ENCODE measurements at places on chromosomes 4 and X. TPM values are rescaled to one million over a fixed set of nuclear protein-coding genes. Genes with fewer than 3 reads are reported as not detected.
A peak's percentile ranks its signal among the peaks of the same experiment; 100 is the strongest.

The PSAPL1 gene
- polyA plus RNA-seq: not detected

The COX7B2 gene
- polyA plus RNA-seq: not detected

The HAND2 gene
- polyA plus RNA-seq: 0.14 TPM

The MAOA gene
- 6.1 TPM for polyA plus RNA-seq

- no peak overlapping the region for H3K27ac ChIP-seq
- DNase-seq: no peak
- H3K36me3 ChIP-seq: no peaks in the 10 kb centered on the region
- H3K4me3 ChIP-seq: no peak overlapping the region
- peaks cover 6% of the 10 kb centered on the region for H3K27me3 ChIP-seq
- H3K4me1 ChIP-seq: no peaks in the 10 kb centered on the region
Measured at GRCh38 chrX:105211066-105211575, 9.4 kb downstream of the TEX13A start.

DNA sequence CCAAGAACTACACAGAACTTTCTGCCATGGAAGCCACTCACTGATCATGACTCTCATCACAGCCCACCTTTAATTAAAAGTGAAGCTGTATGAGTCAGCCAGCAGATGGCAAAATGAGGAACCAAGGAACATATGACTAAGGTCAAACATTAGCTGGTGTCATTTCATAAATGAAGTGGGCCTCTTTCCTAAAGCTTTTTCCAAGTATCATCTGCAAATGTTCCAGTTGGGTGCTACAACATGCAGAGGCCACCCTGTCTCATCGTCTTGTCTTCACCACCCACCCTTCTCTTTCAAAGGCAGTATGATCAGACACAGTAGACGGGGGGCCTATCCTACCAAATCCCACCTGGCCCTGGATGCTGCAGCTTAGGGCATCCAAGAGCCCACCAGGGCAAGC lies 9.2 kb upstream of the EOLA1 start:
- no peak overlapping the region for H3K27ac ChIP-seq
- DNase-seq: no peak
- H3K36me3 ChIP-seq: peaks cover 7% of the 10 kb centered on the region

GRCh38 chr4:1693131-1693896 lies 9.2 kb upstream of the FAM53A start:
- peak; percentile 73 for DNase-seq
- no peak overlapping the region for H3K27ac ChIP-seq
- peaks cover 45% of the 10 kb centered on the region for H3K36me3 ChIP-seq
- peaks cover 25% of the 10 kb centered on the region for H3K4me1 ChIP-seq
- H3K4me3 ChIP-seq: no peak overlapping the region

DNA sequence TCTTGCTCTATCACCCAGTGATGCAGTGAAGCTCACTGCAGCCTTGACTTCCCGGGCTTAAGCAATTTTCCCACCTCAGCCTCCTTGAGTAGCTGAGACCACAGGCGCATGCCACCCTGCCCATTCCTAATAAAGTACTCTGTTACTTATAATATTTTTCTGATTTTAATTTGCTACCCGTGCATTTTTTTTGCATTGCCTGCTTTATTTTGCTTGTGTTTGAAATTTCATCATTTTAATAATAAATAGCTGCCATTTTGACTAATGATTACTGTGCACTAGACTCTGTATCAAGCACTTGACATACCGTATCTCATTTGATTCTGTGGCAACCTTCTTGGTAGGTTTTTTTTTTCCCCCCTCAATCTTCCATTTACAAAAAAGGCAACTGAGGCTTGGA lies 41.7 kb downstream of the FAM193A start:
- no peak overlapping the region for H3K27ac ChIP-seq
- DNase-seq: no peak
- H3K36me3 ChIP-seq: peaks cover 4% of the 10 kb centered on the region
- no peaks in the 10 kb centered on the region for H3K27me3 ChIP-seq

GRCh38 chr4:145186729-145187128 lies 6.3 kb upstream of the OTUD4 start:
- no peaks in the 10 kb centered on the region for H3K36me3 ChIP-seq
- peaks cover 2% of the 10 kb centered on the region for H3K27me3 ChIP-seq
- H3K27ac ChIP-seq: no peak overlapping the region
- H3K4me3 ChIP-seq: no peak overlapping the region
- no peak for DNase-seq

- peak overlapping the region; percentile 60 for H3K27ac ChIP-seq
- no peaks in the 10 kb centered on the region for H3K27me3 ChIP-seq
- no peaks in the 10 kb centered on the region for H3K36me3 ChIP-seq
- peak; percentile 53 for DNase-seq
- H3K4me1 ChIP-seq: peaks cover 7% of the 10 kb centered on the region
Measured at GRCh38 chr4:147103403-147103946, 157.8 kb upstream of the TTC29 start.

GRCh38 chr4:184328022-184328736 lies 110.5 kb upstream of the ENPP6 start:
- no peak overlapping the region for H3K27ac ChIP-seq
- no peak overlapping the region for H3K4me3 ChIP-seq
- no peaks in the 10 kb centered on the region for H3K27me3 ChIP-seq
- no peak for DNase-seq
- H3K4me1 ChIP-seq: peaks cover 7% of the 10 kb centered on the region
- no peaks in the 10 kb centered on the region for H3K36me3 ChIP-seq

DNA sequence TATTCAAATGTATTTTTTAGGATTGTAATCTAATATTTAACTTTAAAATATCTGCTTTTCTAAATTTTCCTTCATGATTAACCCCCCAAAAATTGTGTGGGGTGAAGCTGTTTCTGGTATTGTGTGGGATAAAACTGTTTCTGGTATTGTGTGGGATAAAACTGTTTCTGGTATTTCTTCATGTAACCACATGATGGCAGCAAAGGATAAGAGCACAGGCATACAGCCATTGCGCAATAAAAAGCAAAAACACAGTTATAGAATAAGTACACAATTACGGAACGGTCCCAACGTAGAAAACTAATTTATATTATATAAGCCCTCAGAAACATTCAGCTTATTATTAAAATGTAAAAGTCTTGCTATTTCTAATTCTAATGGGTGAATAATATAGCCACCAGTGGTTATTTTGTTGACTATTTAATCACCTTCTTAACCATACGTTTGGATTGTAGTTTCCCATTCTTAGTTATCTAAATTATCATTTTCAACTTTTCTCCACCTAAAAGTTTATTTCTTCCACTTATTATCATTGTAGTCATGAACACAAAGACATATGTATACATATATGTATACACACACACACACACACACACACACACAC lies 333.9 kb upstream of the FSTL5 start:
- no peaks in the 10 kb centered on the region for H3K36me3 ChIP-seq
- peak; percentile 60 for DNase-seq
- H3K27me3 ChIP-seq: no peaks in the 10 kb centered on the region
- no peak overlapping the region for H3K4me3 ChIP-seq

- H3K27ac ChIP-seq: no peak overlapping the region
- H3K27me3 ChIP-seq: peaks cover 29% of the 10 kb centered on the region
- peaks cover 5% of the 10 kb centered on the region for H3K36me3 ChIP-seq
- peaks cover 23% of the 10 kb centered on the region for H3K4me1 ChIP-seq
- no peak for DNase-seq
Measured at GRCh38 chrX:110008011-110008635, 5.2 kb downstream of the TMEM164 start.

GRCh38 chrX:108268434-108269080 lies 169.7 kb downstream of the COL4A6 start:
- no peak for DNase-seq
- no peaks in the 10 kb centered on the region for H3K36me3 ChIP-seq
- H3K4me3 ChIP-seq: no peak overlapping the region
- H3K4me1 ChIP-seq: no peaks in the 10 kb centered on the region

DNA sequence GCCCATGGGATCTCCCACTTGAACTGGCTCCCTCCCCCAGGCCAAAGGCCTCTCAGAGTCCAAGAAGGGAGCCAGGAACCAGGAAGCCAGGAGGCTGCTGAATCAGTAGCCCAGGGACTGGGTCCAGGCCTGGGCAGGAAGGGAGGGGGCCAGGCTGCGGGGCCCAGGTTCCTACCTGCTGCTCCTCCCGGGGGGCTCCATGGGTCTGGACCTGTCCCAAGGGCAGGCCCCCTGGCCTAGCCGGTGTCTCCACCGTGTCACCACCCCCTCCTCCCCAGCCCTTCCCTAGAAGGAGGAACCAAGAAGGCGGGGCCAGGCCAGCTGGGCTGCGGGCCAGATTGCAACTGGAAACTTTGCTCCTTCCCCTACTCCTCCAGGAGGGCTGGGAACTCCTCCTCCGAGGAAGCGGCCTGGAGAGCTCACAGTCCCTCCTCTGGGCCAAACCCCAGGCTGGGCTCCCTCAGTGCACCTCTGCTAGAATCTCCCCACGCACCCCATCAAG lies at the start of gene IQSEC2:
Gene IQSEC2, minus strand, starts transcription at position 264 of the 502 bp plus-strand sequence.
- H3K27me3 ChIP-seq: peaks cover 60% of the 10 kb centered on the region
- peak within 1 kb of the TSS; percentile 33 for H3K4me3 ChIP-seq
- peak; percentile 96 for DNase-seq
- H3K4me1 ChIP-seq: peaks cover 32% of the 10 kb centered on the region
- no peaks in the 10 kb centered on the region for H3K36me3 ChIP-seq
- peak within 1 kb of the TSS; percentile 85 for H3K27ac ChIP-seq

DNA sequence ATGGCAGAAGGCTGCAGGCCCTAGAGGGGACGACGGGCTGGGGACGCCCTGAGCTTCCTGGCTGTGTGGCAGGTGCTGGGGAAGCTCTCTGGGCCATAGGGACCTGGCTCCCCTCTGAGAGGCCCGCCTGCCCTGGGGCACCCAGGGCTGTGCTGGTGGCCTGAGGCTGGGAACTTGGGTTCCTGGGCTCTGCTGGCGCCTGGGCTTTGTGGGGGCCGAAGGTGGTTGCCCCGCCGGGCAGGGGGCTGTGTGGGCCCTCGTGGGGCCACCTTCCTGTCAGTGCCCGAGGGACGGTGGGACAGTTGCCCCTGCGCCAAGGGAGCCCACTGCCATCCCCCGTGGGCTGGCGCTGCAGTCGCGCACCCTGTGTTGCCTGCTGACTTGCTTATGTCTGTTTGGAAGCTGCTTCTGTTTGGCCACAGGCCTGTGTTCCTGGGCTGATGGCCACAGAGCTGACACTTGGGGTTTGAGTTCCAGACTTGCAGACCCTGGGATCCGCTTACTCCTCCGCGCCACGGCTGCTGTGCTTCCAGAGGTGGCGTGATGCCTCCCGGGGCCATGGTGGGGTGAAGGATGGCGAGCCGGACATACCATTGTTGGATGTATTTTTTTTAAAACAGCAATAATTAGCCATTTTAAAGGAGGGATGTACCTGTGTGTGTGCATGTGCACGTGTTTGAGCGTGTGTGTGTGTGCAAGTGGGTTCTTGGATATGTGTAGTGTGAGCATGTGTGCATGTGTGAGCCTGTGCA lies 8.5 kb downstream of the NAT8L start:
- no peak overlapping the region for H3K4me3 ChIP-seq
- DNase-seq: no peak
- H3K4me1 ChIP-seq: peaks cover 15% of the 10 kb centered on the region
- H3K27ac ChIP-seq: no peak overlapping the region
- no peaks in the 10 kb centered on the region for H3K36me3 ChIP-seq

DNA sequence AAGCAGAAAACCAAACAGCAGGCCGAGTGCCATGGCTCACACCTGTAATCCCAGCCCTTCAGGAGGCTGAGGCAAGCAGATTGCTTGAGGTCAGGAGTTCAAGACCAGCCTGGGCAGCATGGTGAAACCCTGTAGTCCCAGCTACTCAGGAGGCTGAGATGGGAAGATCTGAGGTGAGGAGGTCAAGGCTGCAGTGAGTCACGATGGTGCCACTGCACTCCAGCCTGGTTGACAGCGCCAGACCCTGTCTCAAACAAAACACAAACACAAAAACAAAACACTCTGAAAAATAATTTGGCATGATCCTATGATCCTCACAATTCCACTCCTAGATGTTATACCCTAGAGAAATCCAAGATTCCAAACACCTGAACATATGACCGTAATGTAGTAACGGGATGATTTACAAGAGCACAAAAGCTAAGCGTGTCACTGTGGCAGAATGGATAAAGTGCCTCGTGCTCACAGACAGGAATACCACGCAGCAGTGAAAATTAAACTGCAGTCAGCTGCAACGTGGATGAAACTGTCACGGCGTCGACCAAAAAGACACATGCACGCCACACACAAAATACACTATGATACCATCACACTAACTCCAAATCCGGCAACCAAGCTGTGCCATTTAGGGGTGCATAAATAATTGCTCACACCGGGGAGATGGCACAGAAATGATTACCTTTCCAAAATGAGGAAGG lies 1.7 kb downstream of the NELFA start:
- H3K4me1 ChIP-seq: peaks cover 10% of the 10 kb centered on the region
- no peak for DNase-seq

- no peaks in the 10 kb centered on the region for H3K4me1 ChIP-seq
- H3K4me3 ChIP-seq: no peak overlapping the region
- no peaks in the 10 kb centered on the region for H3K36me3 ChIP-seq
- no peak overlapping the region for H3K27ac ChIP-seq
Measured at GRCh38 chrX:141732031-141732430, 33.5 kb upstream of the SPANXD start.

DNA sequence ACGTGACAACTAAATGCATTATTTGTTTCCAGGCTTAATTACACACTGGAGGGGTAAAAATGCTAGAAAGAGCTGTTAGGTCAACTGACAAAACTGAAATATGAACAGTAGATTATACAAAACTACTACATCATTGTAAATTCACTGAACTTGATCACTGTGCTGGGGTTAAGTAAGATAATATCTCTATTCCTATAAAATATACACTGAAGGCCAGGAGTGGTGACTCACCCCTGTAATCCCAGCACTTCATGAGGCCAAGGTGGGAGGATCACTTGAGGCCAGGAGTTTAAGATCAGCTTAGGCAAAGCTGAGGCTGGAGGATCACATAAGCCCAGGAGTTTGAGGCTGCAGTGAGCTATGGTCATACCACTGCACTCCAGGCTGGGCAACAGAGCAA lies 31.8 kb upstream of the NKX6-1 start:
- no peak overlapping the region for H3K4me3 ChIP-seq
- H3K36me3 ChIP-seq: no peaks in the 10 kb centered on the region
- no peaks in the 10 kb centered on the region for H3K4me1 ChIP-seq
- H3K27ac ChIP-seq: no peak overlapping the region
- DNase-seq: no peak

- no peaks in the 10 kb centered on the region for H3K4me1 ChIP-seq
- H3K4me3 ChIP-seq: no peak overlapping the region
- no peak overlapping the region for H3K27ac ChIP-seq
- no peak for DNase-seq
- no peaks in the 10 kb centered on the region for H3K27me3 ChIP-seq
- H3K36me3 ChIP-seq: no peaks in the 10 kb centered on the region
Measured at GRCh38 chr4:35541888-35542213, 702.5 kb downstream of the ARAP2 start.

DNA sequence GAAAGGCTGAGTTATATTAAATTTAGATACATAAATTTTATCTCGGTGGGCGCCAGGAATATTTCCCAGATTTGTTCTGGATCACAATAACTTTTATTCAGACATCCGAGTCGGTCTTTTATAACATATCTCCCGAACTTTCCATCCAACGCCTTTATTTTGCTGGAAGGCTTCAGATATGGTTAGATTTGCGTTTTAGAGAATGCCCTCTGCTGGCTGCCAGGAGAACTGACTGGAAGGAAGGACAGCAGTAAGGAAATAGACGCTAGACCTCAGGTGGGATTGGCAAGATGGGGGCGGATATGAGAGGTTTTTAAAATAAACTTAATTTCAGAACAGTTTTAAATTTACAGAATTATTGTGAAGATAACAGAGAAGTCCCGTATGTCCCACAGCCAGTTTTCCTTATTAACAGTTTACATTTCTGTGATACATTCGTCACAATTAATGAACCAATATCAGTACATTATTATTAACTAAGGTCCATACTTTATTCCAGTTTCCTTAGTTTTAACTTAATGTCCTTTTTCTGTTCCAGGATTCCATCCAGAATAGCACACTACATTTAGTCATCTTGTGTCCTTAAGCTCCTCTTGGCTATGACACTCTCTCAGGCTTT lies 4.6 kb upstream of the KANTR start:
- peak; percentile 80 for DNase-seq
- H3K27me3 ChIP-seq: peaks cover 61% of the 10 kb centered on the region
- H3K4me3 ChIP-seq: peak overlapping the region; percentile 37
- H3K4me1 ChIP-seq: peaks cover 7% of the 10 kb centered on the region
- peak overlapping the region; percentile 72 for H3K27ac ChIP-seq
- peaks cover 16% of the 10 kb centered on the region for H3K36me3 ChIP-seq

Measured in muscle of leg (tissue), 16 donors.